ENCODE measurements at places on chromosomes 12 and 14. TPM values are rescaled to one million over a fixed set of nuclear protein-coding genes. Genes with fewer than 3 reads are reported as not detected.

The STAC3 gene
- 20.2 TPM for total RNA-seq

The CATSPERB gene
- 0.89 TPM for total RNA-seq

The ABCC9 gene
- total RNA-seq, result 46.3 TPM

The PROX2 gene
- total RNA-seq, result not detected

The ASPG gene
- total RNA-seq, result 3.6 TPM

The RIN3 gene
- total RNA-seq, result 8.2 TPM

The NTS gene
- total RNA-seq, result 3.7 TPM

The PCED1B gene
- total RNA-seq, result 0.49 TPM

The KRT79 gene
- 68.7 TPM for total RNA-seq

The C12orf60 gene
- 1.4 TPM for total RNA-seq

The KRT72 gene
- total RNA-seq, result 12.0 TPM

The P3H3 gene
- total RNA-seq, result 28.4 TPM

The GARIN6 gene
- total RNA-seq, result not detected

Data from skin of body (tissue), 3 donors.